ENCODE measurements at places on chromosomes 1 and 21.

DNA sequence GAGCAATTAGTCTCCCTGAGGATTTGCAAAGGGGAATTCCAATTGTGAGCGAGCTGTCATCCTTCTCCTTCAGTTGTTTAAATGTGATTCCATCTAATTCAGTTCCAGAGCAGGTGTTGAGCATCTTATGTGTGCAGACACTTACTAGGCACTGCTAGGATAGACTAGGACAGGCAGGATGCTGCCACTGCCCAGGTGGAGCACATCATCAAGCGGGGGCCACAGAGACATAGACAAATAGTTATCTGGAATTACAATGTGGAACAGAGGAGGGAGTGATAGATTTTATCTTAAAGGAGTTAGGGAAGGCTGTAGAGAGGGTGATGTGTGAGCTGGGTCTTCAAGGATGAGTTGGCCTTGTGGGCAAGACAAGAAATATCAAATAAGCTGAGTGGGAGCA lies 55.9 kb downstream of the CDC7 start:
- no peak for DNase-seq

- DNase-seq, result no peak
Measured at GRCh38 chr21:45838634-45839033, 142.9 kb upstream of the COL6A1 start.

DNA sequence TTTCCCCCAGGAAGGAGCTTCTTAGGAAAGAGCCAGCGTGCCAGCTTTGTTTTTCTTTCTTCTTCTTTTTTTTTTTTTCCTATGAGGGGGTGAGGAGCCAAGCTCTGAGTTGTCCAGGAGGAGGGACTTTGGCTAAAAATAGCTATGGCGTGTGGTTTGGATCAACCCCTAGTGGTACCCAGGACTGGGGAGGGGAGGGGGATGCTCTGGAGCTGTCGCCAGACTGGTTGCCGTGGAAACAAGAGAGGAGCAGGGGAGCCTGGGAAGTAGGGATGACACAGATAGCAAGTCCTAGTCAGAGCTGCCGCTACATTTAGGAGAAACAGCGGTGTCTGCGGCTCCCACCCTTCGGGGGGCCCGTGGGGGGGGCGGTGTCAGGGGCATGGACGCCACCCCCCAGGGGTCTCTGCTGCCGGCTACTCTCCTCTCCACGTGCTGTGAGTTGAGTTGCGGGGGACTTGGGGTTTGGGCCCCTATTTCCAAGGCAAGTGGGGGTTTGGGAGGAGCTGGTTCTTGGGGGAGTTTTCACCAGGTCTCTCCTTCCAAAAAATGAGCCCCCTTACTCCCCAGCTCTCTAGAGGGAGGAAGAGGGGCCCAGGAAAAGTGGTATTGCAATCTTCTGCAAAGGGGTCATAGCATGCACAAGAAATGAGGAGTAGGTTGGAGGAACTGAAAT lies at the start of gene KCNJ9:
KCNJ9 (plus strand) TSS at position 278 of the 676 bp plus-strand sequence. CDS start 2,493 bp downstream, outside the sequence.
- DNase-seq, result no peak

GRCh38 chr1:85894651-85895050 lies 186.4 kb upstream of the ZNHIT6 start:
- no peak for DNase-seq

GRCh38 chr1:159172614-159173291 lies 1.3 kb downstream of the CADM3 start:
- DNase-seq, result no peak

- peak; percentile 41 for DNase-seq
Measured at GRCh38 chr1:72063364-72064044, 218.8 kb downstream of the NEGR1 start.

DNA sequence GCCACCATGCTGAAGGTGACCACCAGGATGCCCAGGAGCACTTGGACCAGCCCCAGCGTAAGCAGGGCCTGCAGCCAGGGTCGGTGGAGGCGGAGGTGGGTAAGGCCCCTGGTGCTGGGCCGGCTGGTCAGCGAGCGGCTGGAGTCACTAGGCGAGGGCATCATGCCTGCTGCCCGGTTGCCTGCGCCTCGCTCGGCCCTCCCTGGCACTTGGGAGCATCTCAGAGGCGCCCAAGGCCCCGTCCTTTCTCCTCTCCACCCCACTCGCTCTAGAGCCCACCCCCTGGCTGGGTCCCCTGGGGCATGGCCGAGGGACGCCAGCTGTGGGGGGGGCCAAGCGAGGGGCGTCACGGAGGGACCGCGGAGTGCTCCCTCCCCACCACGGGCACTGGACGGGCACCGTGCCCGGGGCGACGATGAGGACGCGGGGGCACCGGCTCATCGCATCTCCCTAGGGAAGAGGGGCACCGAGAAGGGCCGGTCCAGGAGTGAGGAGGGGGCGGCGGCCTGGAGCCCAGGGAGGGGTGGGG lies 505 bp downstream of the ENTREP3 start:
- no peak for DNase-seq

GRCh38 chr1:103197216-103197615 lies 88.9 kb upstream of the COL11A1 start:
- DNase-seq, result no peak

DNA sequence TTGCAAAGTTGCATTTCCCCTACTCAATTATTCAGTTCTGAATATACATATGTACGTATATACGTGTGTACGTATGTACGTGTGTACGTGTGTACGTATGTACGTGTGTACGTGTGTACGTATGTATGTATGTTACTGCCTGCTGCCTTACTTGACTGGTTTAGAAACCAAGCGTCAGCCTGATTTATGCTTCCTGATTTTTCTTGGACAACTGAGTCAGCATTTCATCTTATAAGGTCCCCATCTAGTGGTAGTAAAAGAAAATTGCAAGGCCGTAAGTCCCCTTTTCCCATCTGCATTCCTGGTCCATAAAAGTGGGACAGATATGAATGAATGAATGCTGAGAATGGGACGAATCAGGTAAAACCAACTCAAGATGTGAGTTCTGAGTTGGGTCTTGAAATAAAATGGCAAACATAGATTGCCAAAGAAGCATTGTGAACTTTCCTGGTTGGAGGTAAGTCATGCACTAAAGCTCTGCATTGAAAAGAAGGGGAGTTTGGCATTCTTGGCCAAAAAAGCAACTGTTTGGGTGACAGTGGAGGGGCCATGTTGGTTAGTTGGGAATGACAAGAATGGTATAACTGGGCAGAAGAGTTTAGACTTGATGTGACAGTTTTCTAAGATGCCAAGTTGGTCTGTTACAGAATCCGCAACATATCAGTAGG lies 76.4 kb upstream of the DNAH14 start:
- DNase-seq, result peak; percentile 37

DNA sequence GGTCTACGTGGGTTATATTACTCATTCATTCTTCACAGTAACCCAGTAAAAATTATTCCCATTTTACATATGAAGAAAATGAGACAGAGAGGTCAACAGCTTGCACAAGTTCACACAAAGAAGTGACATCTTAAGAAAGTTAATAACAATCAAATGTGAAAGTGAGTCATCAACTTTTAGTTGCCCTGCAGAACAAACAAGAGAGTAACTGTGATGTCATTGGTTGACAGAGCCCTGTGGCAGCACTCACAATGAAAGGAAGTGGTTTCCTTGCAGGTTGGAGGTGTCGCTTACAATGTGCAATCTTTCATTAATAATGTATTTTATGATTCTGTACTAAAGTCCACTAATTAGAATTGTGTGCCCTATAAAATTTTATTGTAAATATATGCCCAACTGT lies 369.6 kb downstream of the RYR2 start:
- peak; percentile 16 for DNase-seq

- peak; percentile 84 for DNase-seq
Measured at GRCh38 chr1:175192630-175193526, at the start of gene KIAA0040. TSS of gene KIAA0040 (minus strand) at chr1:175192776. CDS start at chr1:175161013, 31,763 bp downstream.

- no peak for DNase-seq
Measured at GRCh38 chr1:231153726-231154125, 8.1 kb upstream of the TRIM67 start.

- DNase-seq, result no peak
Measured at GRCh38 chr1:225965231-225965630, 24.2 kb upstream of the LEFTY2 start.

DNA sequence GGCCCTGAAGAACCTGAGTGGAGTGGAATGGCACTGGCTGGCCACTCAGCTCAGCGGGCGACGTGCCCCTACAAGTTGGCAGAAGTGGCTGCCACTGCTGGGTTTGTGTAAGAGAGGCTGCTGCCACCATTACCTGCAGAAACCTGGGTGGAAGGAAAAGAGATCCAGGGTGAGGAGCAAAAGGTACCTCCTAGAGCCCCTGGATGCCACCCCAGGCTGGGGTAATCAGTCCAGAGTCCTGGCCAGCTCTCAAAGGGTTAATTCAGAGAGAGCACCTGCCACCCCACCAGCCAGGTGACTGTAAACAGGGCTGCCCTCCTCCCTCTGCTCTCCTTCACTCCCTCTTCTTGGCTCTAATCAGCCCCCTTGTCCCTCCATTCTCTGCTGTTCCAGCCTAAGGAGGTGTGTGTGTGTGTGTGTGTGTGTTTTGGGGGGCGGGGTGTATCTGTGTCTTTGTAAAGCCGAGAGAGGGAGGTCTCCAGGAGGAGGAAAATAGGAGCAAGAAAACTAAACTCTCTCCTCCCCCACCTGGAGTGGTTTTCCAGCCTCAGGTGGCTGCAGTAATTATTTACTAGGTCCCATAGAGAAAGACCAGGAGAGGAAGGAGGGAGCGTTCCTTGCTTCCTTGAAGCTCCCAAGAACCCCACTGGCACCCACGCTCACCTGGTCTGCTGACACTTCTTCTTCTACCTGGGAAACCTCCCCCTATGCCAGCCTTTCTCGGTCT lies 12.6 kb downstream of the TRIM46 start:
- no peak for DNase-seq

GRCh38 chr21:37601915-37602314 lies 235.3 kb downstream of the DYRK1A start:
- DNase-seq, result no peak

DNA sequence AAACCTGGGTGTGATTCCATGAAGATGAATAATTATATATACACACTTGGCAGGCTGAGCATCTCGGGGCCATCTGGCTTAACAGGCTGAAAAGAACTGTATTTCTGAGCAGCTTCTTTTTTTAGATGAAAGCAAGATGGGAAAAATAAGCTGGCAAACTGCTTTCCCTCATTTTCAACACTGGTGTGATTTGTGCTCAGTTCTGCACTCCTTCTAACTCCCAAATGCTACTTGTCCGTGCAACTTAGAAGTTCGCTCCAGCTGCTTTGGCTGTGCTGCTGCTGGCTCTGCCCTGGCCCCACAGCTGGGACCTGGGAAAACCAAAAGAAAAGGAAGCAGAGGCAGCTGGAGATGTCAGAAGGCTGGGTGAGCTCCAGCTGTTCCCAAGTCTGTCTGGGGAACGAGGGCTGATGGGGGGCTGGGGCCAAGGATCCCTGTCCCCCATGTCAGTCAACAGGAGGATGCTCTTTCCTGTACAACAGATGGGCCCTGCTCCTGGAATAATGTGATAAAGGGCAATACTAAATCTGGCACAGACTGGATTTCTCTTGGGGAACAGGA lies 44.9 kb downstream of the PAFAH2 start:
- DNase-seq, result no peak

DNA sequence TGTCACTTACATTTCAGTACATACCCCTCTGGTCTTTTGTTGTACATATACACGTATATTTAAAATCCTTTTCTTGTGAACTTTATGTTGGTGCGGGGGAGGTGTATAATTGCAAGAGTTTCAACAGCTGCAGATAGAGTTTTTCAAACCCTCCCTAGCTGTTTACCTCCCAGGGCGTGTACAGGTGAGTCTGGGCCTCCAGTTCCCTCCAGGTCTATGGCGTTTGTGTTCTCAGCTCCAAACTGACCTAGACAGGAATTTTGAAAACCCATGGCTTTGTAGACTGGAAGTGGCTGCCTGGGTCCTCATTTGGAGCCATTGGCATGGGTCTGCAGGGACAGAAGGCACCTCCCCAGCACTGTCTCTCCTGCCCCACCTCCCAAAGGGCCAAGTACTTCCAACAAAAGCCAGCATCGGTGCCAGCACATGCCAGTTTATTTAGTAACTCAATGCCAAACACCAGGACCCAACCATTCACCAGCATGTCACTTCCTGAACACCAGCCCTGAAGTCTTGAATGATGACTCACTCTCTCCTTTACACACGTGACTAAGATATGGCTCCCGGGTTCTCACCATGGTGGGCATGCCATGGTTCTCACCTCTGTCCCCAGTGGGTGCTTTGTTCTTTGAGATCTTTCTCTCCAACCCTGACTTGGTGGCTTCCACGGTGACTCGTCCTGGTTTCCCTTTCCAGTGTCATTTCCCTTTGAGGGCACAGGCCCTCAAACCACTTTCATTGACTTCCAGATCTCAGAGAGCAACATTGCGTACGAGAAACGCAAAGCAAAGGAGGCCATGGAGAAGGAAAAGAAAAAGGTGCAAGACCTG lies 57.3 kb upstream of the EFHD2 start:
- DNase-seq, result peak; percentile 87

DNA sequence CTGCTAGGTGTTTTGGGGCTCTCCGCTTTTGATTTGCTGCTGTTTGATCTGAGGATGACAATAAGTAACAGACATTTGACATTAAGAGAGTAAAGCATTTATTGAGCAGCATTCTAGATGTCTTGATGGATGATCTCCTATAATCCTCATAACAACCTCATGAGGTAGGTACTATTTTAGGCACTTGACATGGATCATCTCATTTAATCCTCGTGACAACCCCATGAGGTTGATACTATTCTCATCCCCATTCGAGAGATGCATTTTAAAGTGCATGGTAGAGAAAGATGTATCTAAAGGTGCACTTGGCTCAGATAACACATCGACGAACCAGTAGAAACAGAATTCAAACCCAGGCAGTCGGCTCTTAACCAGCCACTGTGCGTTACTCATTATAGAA lies 26.6 kb downstream of the TCEA3 start:
- no peak for DNase-seq

- no peak for DNase-seq
Measured at GRCh38 chr21:37374027-37374426, 7.5 kb downstream of the DYRK1A start.

- DNase-seq, result no peak
Measured at GRCh38 chr1:41497056-41497440, 12.6 kb upstream of the EDN2 start.

GRCh38 chr1:230375147-230375546 lies 51.0 kb downstream of the PGBD5 start:
- no peak for DNase-seq

DNA sequence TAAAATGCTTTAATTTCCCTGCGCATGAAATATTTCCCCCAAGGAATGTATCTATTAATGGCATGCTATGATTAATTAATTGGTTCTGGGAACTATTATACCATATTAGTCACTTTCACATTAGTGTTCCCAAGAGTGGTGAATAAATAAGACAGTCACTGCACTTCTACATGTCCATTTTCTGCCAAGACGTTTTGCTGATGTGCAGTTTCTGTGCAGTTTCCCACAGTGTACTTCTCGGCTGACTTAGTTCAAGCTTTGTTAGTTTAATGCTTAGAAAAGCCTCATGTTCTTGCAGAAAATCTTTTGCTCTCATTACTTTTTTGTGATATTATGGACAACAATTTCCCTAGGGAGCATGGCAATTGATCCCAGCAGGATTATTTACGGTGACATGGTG lies 1014.5 kb downstream of the BRINP3 start:
- DNase-seq, result no peak

- peak; percentile 84 for DNase-seq
Measured at GRCh38 chr1:169511316-169512005, 25.7 kb upstream of the SLC19A2 start.

DNA sequence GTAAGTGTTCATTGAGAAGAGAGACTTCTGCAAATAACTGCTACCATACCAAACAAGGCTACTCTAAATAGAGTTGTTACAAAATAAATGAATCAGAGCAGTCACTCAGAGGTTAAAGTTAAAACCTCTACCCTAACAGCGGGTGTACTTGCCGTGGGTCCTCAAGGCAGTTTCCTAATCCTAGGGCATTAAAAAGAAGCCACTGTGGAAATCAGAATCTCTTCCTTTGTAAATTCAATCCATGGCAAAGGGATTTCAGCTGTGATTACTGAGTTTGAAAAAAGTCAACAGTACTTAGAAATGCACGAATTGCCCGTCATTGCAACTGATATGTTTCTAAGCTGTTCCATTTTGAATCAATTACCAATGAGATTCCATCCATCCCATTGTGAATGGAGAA lies 13.5 kb downstream of the TBX15 start:
- no peak for DNase-seq
